Nephron progenitor cell (in vitro differentiated cells): ENCODE measurements at places on chromosomes 6 and 20.

DNA sequence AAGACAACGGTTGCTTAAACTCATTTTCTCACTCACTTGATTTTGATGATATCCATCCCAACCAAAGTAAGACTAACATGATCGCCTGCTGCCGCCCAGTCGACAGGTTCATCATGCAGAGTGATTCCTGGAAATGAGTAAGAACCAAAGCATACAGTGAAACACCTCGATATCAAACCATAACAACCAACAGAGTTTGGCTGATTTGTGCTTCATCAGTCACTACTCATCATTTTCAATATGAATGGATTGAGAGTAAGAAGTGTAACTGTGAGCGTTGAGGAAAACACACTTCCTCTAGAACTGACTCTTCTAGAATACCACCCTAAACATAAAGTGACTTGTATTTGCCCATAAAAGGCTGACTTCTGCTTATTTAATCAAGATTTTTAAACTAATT lies 29.2 kb upstream of the ALDH8A1 start:
- DNase-seq, result no peak

- DNase-seq, result no peak
Measured at GRCh38 chr6:81476881-81477280, 275.6 kb downstream of the TENT5A start.

DNA sequence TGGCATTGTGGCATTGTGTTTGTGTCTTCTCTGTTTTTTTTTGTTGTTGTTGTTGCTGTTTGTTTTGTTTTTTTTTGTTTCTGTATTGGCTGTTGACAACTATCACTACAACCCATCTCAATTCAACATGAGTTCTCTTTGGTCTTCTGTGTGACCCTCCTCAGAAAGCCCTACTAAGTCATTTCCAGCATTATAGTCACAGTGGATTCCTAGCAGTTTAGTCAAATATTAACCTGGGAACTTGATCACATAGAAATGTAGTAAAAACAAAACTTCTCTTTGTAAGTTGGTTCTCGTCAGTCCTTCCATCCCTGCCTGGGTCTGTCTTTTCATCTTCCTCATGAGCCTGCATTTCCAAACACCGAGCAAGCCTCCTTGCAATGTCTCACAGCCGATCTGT lies 16.8 kb downstream of the SLC17A2 start:
- no peak for DNase-seq

- DNase-seq, result no peak
Measured at GRCh38 chr20:4836473-4836872, 114.8 kb downstream of the PRND start.

DNA sequence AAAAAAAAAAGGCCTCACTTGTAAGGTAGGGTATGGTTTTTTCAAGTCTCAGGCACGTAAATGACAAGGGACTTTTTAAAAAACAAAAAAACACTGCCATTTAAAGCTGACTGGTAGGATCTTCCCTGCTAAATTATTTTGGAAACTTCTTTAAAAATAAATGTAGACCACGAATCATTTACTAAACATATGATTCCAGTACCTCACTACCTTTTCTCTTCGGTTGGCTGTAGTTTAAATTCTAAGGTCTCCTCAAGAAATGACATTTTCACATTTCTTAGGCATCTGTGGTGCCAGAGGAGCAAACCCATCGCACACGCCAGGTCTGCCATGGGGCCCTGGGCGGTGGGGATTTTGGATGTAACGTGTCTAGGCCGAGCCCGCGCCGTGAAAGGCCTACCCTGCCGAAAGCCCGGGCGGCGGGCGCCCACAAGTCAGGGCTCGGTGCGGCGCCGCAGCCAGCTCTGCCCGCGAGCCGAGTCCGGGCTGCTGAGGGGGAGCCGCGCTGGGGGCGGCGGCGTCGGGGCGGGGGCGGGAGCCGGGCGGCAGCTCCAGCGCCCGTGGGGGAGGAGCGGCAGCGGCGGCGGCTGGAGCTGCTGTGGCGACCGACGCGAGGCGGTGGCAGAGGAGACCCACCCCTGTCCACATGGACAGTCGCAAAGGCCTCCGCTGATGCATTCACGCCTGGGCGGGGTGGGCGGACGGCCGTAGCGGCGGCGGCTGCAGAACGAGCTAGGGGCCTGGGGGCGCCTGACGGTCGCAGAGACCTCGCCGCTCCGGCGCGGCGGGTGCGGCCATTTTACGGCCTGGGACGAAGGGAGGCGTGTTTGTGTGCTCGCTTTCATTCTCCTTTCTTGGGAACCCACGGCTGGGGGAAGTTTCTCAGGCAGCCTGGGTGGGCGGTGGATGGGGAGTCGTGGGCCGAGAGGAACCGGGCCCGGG lies at the start of gene SENP6:
SENP6 (plus strand) TSS at position 577 of the 942 bp plus-strand sequence. CDS start 645 bp downstream, outside the sequence.
- DNase-seq, result peak; percentile 83
